ENCODE measurements at places on chromosomes 6 and 20.

GRCh38 chr20:46237227-46237626, 71.1 kb downstream of the CDH22 start:
- no peak for DNase-seq

GRCh38 chr6:149451376-149452036, 33.3 kb downstream of the ZC3H12D start:
- no peak for DNase-seq

GRCh38 chr6:116572162-116572561, 858 bp downstream of the RWDD1 start:
- no peak for DNase-seq

DNA sequence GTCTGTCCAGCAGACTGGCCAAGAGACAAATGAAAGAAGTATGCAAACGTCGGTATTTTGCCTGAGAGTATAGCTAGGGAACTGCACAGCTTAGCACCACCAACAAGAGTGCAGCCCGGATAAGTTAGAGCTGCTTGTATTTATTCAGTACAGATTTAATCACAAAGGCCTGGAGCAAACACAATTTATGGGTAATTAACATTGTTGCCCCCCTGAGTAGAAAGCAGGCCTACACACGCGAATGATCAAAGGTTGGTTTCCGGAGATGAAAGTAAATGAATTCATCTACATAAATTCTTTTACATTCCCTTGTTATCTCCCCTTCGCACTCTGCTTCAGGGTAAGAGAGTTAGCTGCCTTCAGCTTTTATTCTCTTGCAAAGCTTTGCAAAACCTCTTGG, 24.7 kb upstream of the CRISP1 start:
- DNase-seq, result no peak

- no peak for DNase-seq
These were observed 34.4 kb upstream of the CDH22 start for GRCh38 chr20:46342451-46343347.

DNA sequence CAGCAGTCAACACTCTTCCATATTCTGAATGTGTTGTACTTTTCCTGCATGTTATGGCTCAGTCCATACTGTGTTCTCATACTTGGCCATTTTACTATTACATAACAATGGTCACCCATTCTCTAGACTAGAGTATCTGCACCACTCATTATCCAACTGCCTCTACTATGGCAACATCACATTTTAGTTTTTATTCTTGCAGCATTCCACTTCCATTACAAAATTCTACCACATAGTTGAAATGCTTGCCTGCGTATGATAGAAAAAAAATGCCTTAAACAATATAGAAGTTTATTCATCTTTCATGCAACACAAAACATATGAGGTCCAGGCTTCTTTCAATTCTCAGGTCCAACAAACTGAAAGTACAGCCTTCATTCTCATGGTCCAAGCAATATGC, 128.0 kb downstream of the TENT5A start:
- DNase-seq, result no peak

GRCh38 chr6:41957117-41957516, 15.5 kb upstream of the CCND3 start:
- DNase-seq, result no peak

DNA sequence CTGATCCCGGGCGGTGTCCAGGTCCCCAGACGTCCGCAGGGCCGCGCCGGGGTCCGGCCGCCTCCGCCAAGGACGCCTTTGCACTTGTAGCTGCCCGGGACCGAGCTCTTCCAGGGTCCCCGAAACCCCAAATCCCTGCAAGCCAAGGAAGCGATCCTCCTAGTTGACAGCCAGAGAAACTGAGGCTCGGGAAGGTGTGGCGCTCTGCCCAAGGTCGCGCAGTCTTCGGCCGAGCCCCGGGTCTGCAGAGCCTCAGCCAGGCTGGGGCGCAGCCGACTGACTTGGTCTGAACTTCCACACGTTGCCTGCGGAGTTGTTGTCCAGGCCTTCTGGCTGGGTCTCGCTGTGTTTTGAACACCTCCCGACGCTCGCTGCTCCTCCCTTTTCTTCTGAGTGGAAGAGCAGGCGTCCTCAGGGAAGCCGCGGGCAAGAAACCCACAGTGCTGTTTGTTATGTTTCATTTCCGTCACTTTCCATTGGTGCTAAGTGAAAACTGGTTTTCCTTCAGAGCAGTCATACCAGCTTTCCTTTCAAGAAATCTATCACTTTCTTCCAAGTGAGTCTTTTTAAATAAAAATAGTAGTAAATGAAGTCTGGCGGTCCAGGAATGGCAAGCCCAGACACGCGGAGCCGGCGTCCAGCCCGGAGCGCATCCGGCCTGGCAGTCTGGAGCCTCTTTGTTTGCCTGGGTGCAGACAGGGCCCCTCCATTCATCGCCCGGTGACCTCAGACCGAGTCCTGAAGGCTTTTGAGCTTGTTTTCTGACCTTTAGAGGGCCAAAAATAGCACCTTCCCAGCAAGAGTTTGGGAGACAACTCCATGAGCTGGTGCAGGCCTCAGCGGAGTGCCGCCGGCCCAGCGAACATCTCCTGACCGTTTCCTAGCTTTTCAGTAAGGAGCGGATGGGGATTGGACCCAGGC, 698 bp downstream of the FAM210B start:
- peak; percentile 33 for DNase-seq

Measured in cerebellum (tissue), 4 donors.